ENCODE measurements at places on chromosomes 3 and 15.

DNA sequence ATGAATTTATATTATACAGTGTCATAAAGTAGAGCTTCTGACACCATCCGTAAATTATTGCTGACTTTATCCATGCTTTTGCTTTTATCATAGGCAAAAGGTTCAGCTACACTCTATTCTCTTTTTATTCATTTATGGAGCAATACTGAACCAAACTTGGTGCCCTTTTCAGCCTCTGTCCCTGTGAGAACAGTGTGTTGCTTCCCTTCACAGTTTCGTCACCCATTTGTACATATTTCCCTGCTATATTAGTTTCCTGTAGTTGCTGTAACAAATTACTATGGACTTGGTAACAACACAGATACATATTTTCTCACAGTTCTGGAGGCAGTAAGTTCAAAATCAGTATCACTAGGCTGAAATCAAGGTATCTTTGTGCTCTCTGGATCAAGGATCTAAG is 2.8 kb upstream of the RPL24 start:
- no peak for DNase-seq

- DNase-seq: no peak
Measured at GRCh38 chr15:71103102-71103676, 12.1 kb upstream of the THSD4 start.

GRCh38 chr3:153889905-153890334 is 231.3 kb upstream of the ARHGEF26 start:
- DNase-seq: no peak

- DNase-seq: no peak
Measured at GRCh38 chr3:54830658-54831057, 97.2 kb downstream of the LRTM1 start.

All from CD4-positive, alpha-beta T cell (primary cell).